ENCODE measurements at places on chromosomes 6 and 20. TPM values are rescaled to one million over a fixed set of nuclear protein-coding genes. Genes with fewer than 3 reads are reported as not detected.

C20orf144 gene
- 0.27 TPM for total RNA-seq

ZNF337 gene
- 22.4 TPM for total RNA-seq

WFDC5 gene
- total RNA-seq, result not detected

USP49 gene
- total RNA-seq, result 17.3 TPM

C6orf58 gene
- total RNA-seq, result not detected

SAMD3 gene
- total RNA-seq, result 0.69 TPM

MEP1A gene
- 4.1 TPM for total RNA-seq

FAM50B gene
- total RNA-seq, result 2.8 TPM

UBE2V1 gene
- 150 TPM for total RNA-seq

DNA sequence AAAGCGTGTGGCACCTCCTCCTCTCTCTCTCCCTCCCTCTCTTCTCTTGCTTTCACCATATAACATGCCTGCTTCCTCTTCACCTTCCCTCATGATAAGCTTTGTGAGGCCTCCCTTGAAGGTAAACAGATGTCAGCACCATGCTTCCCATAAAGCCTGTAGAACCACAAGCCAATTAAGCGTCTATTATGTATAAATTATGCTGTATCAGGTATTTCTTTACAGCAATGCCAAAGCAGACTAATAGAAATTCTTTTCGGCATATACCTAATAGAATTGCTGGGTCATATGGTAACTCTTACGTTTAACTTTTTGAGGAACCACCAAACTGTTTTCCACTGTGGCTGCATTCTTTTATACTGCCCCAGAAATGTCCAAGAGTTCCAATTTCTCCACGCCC is 75.0 kb downstream of the SYCP2 start:
- peaks cover 4% of the 10 kb centered on the region for H3K27me3 ChIP-seq
- no peak overlapping the region for H3K4me3 ChIP-seq
- peaks cover 3% of the 10 kb centered on the region for H3K4me1 ChIP-seq
- DNase-seq, result no peak

- no peak for DNase-seq
- no peaks in the 10 kb centered on the region for H3K4me1 ChIP-seq
- H3K4me3 ChIP-seq, result no peak overlapping the region
Observed at GRCh38 chr20:23003881-23004460, 31.1 kb upstream of the SSTR4 start.

DNA sequence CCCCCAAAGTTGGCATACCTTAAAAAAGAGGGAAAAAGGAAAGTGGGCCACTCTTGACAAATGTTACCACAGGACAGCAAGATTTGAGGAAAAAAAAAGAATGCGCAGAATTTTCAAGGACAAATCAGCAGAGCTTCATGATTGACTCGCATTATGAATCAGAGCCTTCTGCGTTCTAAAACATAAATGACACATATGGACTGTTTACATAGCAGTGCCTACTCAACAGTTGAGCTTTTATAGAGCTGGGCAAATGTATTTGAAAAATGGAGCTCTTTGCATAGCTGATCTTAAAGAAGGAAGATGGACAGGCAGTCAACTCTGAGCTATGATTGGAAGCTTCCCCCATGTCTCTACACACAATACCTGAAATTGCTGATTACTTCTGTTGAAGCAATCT is 213.2 kb upstream of the NT5E start:
- H3K4me1 ChIP-seq, result peaks cover 3% of the 10 kb centered on the region
- no peaks in the 10 kb centered on the region for H3K36me3 ChIP-seq
- H3K27ac ChIP-seq, result no peak overlapping the region
- no peak overlapping the region for H3K4me3 ChIP-seq

DNA sequence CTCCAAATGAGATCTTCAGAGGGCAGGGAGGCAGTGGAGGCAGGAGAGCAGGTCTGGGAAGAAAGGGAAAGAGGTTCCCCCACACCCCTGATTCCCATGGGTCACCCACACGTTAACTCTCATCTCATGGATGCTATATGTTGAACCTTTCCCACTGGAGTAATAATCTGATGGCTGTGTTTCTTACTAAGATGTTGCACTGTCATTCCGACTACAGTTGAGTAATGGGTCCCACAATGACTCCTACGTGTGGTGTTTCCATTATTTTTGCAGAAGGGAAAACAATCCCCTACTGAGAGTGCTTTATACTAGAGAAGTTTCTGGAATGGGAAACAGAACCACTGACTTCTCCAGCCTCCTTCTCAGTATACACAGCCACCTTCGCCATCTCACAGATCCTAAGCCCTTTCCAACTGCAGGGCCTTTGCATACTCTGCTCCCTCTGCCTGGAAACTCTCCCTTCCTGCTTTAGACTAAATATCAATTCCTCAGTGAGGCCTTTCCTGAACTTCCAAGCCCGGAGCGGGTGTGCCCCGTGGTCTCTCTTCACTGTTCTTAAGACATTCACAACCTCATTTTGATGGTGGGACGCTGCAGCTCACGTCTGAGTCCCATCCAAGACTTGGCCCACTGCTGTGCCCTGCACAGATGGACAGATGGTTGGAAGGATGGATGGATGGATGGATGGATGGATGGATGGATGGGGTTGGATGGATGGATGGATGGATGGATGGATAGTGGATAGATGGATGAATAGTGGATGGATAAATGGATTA is 238.6 kb upstream of the PMEPA1 start:
- no peaks in the 10 kb centered on the region for H3K4me1 ChIP-seq
- H3K36me3 ChIP-seq, result no peaks in the 10 kb centered on the region
- H3K27me3 ChIP-seq, result no peaks in the 10 kb centered on the region
- DNase-seq, result no peak
- no peak overlapping the region for H3K27ac ChIP-seq
- H3K4me3 ChIP-seq, result no peak overlapping the region

- H3K27me3 ChIP-seq, result no peaks in the 10 kb centered on the region
- H3K4me3 ChIP-seq, result no peak overlapping the region
- DNase-seq, result no peak
- H3K27ac ChIP-seq, result peak overlapping the region; percentile 4
- no peaks in the 10 kb centered on the region for H3K36me3 ChIP-seq
Observed at GRCh38 chr6:30793521-30794194, 49.3 kb upstream of the IER3 start.

DNA sequence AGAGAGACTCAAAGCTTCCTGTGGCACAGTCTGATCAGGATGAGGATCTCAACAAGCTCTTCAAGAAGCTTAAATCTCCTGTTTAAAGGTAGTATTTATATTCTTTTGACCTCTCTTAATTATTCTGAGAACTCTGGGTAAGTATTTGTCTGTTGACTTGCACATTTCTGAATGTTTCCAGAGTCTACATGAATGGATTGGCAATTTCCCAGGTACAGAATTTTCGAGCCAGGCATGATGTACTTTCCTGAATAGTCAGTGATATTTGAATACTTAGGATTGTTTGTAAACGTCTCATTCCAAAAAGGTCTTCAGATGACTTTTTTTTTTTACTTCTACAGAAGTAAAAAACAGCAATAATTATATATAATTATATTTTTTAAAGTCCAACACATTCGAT is 293.4 kb downstream of the TBC1D32 start:
- H3K4me1 ChIP-seq, result peaks cover 21% of the 10 kb centered on the region
- H3K27me3 ChIP-seq, result no peaks in the 10 kb centered on the region
- peaks cover 2% of the 10 kb centered on the region for H3K36me3 ChIP-seq
- no peak overlapping the region for H3K27ac ChIP-seq

DNA sequence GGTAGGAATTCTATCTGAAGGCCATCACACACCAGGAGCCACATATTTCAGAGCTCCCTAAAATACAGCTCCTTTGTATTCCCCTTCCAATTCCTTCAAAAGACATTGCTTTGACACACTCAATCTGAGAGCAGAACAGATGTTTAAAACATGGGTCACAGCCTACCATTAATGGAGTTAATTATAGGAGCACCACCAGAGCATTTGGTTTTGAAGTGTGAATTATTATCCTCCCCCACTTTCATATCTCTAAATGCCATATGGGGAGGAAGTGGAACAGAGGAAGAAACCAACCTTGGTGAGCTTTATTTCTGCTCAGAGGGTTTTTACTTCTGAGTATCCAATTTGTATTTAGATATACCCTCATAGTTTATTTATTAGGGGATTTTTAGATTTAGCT is 50.7 kb upstream of the TNFRSF21 start:
- DNase-seq, result no peak
- no peak overlapping the region for H3K4me3 ChIP-seq
- peaks cover 6% of the 10 kb centered on the region for H3K4me1 ChIP-seq
- H3K36me3 ChIP-seq, result no peaks in the 10 kb centered on the region
- H3K27ac ChIP-seq, result no peak overlapping the region

GRCh38 chr6:74277777-74278186 is 581.8 kb downstream of the CD109 start:
- no peaks in the 10 kb centered on the region for H3K36me3 ChIP-seq
- no peaks in the 10 kb centered on the region for H3K4me1 ChIP-seq
- no peak for DNase-seq
- H3K27me3 ChIP-seq, result no peaks in the 10 kb centered on the region

- H3K27me3 ChIP-seq, result peaks cover 2% of the 10 kb centered on the region
- peaks cover 23% of the 10 kb centered on the region for H3K4me1 ChIP-seq
- H3K4me3 ChIP-seq, result peak overlapping the region; percentile 30
Observed at GRCh38 chr20:32485770-32486478, 99.2 kb downstream of the NOL4L start.

GRCh38 chr6:112007254-112007653 is 46.6 kb upstream of the CCN6 start:
- H3K36me3 ChIP-seq, result no peaks in the 10 kb centered on the region
- DNase-seq, result no peak
- no peak overlapping the region for H3K27ac ChIP-seq
- no peak overlapping the region for H3K4me3 ChIP-seq
- no peaks in the 10 kb centered on the region for H3K27me3 ChIP-seq

- peak overlapping the region; percentile 87 for H3K27ac ChIP-seq
- H3K36me3 ChIP-seq, result peaks cover 8% of the 10 kb centered on the region
- H3K27me3 ChIP-seq, result no peaks in the 10 kb centered on the region
- no peak for DNase-seq
Observed at GRCh38 chr20:18138639-18139583, 1.2 kb downstream of the KAT14 start.

DNA sequence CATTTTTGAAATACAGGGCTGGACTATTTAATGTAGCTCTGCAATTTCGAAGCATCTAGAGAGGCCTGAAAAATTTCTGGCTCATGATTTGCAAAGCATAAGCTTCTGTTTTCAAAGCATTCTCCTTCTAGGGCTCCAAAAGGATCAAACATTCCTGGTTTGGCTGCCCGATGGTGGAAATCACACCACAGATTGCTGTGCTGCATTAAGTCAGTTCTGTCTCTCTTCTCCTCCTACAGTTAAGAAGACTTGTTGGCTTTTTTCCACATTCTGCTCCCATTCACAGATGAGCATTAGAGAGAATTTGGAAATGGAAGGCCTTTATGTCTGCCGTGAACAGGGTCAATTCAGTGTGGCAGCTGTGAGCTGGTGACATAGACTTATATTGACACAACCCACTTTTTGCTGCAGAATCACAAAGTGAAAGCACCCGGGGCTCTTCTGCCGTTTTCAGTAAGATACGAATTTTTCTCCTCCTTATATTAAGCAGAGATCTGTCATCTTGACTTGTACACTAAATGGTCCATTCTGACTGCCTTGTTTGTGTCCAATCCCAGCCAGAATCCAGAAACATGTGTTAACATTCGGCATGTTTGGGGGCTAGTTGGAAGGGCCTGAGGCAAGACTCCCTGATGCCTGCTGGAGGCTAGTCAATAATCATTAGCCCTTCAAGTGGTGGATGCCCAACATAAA is 330.8 kb upstream of the DEFB112 start:
- H3K4me3 ChIP-seq, result no peak overlapping the region
- no peaks in the 10 kb centered on the region for H3K36me3 ChIP-seq
- no peak for DNase-seq
- H3K27ac ChIP-seq, result no peak overlapping the region

- no peak overlapping the region for H3K4me3 ChIP-seq
- H3K36me3 ChIP-seq, result no peaks in the 10 kb centered on the region
- no peaks in the 10 kb centered on the region for H3K27me3 ChIP-seq
- DNase-seq, result no peak
Observed at GRCh38 chr6:118621799-118622470, 29.5 kb downstream of the CEP85L start.

DNA sequence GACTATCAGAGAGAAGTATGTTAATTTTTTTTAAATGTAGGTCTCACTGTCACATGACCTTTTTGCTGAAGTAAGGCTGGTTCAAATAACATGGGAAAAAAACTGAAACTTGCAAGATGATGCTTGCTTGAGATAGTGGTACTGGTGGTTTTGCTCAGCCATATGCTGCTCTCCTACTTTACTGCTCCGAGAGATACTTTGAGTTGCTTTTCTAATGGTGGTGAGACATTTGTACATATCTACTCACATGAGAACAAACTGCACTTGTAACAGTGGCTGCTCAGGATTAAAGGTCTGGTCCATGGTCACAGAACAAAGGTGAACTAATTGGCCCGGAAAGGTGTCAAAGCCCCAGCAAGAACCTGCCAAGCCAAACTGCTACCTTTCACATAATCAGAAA is 106.2 kb upstream of the BEND3 start:
- peaks cover 10% of the 10 kb centered on the region for H3K4me1 ChIP-seq
- H3K27me3 ChIP-seq, result no peaks in the 10 kb centered on the region
- no peak for DNase-seq
- peaks cover 2% of the 10 kb centered on the region for H3K36me3 ChIP-seq

GRCh38 chr6:80268865-80269730 is 162.6 kb downstream of the BCKDHB start:
- H3K4me3 ChIP-seq, result no peak overlapping the region
- no peaks in the 10 kb centered on the region for H3K27me3 ChIP-seq

GRCh38 chr6:156988276-156989158 is 211.3 kb downstream of the ARID1B start:
- H3K36me3 ChIP-seq, result no peaks in the 10 kb centered on the region
- peaks cover 49% of the 10 kb centered on the region for H3K4me1 ChIP-seq
- no peak for DNase-seq
- H3K27ac ChIP-seq, result peak overlapping the region; percentile 37
- H3K27me3 ChIP-seq, result no peaks in the 10 kb centered on the region

DNA sequence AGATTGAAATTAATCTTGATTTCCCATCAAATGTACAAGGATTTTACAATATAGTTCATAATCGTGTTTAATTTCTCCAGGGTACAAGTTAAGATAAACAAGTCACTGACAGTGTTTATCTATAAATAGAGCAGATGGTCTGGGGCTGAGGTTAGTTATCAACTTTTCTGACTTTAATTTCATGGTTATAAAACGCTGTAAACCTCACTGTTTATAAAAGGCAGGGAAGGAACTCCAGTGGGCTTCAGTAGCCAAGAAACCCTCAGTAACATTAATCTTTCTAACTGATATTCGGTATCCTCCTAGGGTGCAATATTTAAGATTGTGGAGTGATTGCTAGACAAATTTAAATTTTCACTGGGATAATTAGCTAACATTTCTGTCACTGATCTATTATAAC is 68.6 kb downstream of the GFRAL start:
- H3K4me3 ChIP-seq, result no peak overlapping the region
- H3K27me3 ChIP-seq, result no peaks in the 10 kb centered on the region
- no peaks in the 10 kb centered on the region for H3K4me1 ChIP-seq
- no peaks in the 10 kb centered on the region for H3K36me3 ChIP-seq

GRCh38 chr6:149055195-149055899 is 262.2 kb upstream of the TAB2 start:
- no peaks in the 10 kb centered on the region for H3K27me3 ChIP-seq
- H3K4me1 ChIP-seq, result peaks cover 29% of the 10 kb centered on the region
- no peak for DNase-seq

All from progenitor cell of endocrine pancreas (in vitro differentiated cells).